ENCODE measurements at places on chromosomes 2 and 18.

GRCh38 chr2:145277922-145278321 lies 758.0 kb upstream of the ZEB2 start:
- no peak for DNase-seq

GRCh38 chr2:157264099-157264498 lies 6.6 kb downstream of the GALNT5 start:
- DNase-seq = no peak

DNA sequence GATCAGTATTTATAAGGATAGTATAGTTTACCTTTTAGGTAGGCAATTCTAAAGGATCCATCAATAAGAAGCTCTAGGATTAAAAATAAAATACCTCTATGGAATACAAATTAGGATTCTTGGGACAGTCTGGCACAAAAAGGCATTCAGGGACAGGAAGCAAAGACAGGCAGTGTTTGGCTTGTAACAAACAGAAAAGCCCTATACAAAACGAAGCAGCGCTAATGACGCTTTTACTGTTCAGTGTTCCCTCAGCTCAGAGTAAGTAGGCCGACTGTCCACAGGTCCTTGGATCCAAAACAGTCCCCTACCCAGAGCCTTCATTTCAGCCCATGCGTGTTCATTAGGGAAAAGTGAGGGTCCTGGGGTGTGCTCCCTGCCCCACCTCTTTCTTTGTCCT lies 236.3 kb downstream of the AGPS start:
- DNase-seq = no peak

- no peak for DNase-seq
These were observed 1593.5 kb upstream of the ACVR2A start for GRCh38 chr2:146251328-146251727.

GRCh38 chr18:73841661-73842060 lies 306.0 kb downstream of the FBXO15 start:
- DNase-seq = no peak

- DNase-seq = no peak
These were observed 720.3 kb upstream of the ID2 start for GRCh38 chr2:7961550-7961949.

- DNase-seq = no peak
These were observed 218.1 kb downstream of the TPGS2 start for GRCh38 chr18:36610661-36611060.

DNA sequence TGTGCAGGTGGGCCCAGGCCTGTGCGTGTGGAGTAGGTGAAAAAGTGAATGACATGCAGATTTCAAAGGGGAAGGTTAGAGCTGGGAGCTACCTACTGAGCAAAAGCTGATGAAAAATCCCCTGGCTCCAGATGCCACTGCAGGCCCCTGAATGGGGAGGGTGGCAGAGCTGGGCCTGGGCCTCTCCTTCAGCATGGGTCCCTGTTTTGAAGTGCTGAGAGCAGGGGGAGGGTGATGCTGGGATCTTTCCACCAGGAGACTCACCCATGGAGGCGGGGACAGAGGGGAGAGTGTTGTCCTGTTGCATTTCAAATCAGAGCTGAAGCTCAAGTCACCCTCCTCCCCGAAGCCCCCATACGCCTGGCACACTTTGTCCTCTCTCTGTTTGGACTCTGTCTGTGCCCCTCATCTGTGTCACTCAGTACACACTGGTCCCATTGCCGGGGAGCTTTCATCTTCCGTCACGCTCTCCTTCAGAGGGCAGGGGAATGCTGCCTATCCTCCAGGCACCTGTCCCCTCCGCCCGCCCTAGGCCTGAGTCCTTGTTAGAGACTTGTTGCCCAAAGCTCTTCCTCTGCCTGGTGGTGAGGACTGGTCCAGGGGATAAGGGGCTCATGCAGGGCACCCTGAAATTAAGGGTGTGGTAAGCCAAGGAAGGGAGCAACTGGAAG lies 206.6 kb downstream of the HAUS1 start:
- DNase-seq = no peak

DNA sequence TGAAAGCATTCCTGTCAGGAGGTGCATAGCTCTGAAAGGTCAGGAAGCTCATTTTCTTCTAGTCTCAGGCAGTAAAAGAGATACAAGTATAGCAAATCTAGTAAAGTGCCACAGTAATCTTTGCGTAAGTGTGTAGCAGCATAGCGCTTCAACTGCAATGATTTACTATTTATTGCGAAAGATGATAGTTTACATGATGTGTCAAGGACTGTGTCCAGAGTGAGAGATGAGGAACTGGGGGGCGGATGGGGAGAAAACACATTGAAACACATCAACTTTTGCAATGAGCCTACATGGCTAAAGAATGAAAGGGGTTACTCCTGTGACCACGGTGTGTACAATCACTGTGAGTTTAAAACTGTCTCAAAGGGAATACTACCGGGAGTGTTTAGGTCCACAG lies 644.4 kb downstream of the GALR1 start:
- no peak for DNase-seq

DNA sequence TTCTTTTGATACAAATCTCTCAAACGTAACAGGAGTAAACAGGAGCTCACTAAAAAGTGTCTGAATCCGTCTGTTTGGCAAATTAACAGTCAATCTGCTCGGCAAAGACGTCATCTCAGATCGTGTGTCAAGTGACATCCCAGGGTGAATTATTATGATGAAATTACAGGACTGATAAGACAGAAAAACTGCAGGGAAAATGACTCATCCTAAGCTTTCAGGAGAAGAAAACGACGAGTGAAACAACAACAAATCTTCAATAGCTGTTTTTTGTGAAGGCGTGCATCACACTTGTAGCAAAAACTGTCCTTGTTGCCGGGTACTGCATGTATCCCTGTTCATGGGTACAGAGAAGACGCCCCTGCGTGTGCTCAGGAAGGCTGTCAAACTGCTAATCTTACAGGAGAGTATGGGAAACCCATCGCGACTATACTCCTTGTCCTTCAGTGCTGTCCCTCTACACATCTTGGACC lies 24.9 kb downstream of the EPB41L3 start:
- DNase-seq = no peak

DNA sequence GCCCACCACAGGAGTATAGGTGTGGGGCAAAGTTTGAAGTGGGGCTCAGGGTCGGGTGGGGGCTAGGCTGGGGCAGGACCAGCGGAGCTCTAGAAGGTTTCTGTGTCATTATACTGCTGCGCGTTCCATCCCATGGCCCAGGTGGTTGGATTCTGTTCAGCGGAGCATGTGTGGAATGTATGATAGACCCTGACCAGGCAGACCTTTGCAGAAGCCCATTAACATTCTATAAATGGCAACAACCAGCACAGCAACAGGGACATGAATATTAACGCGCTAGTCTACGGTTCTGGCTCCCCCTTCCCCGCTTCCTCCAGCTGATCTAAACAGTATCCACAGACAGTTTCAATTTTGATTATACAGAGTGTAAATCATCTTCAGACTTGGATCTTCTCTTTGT lies 4.1 kb upstream of the PRKCE start:
- no peak for DNase-seq

DNA sequence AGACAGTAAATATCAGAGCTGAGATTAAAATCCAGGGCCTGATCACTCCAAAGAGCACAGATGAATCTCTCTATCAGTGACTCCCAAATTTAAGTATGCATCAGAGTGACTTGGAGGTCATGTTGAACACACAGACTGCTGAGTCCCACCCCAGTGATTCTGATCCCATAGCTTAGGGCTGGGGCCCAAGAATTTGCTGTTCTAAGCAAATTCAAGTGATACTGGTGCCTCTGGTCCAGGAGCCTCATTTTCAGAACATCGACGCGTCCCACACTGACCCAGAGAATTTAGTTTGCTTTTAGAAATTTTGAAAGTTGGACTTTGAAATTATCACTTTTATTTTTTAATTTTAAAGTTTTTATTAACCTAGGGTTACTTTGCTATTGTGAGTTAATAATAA lies 72.7 kb upstream of the NETO1 start:
- no peak for DNase-seq

Measured in astrocyte of the cerebellum (primary cell).